ENCODE measurements at places on chromosomes 3 and 15.

DNA sequence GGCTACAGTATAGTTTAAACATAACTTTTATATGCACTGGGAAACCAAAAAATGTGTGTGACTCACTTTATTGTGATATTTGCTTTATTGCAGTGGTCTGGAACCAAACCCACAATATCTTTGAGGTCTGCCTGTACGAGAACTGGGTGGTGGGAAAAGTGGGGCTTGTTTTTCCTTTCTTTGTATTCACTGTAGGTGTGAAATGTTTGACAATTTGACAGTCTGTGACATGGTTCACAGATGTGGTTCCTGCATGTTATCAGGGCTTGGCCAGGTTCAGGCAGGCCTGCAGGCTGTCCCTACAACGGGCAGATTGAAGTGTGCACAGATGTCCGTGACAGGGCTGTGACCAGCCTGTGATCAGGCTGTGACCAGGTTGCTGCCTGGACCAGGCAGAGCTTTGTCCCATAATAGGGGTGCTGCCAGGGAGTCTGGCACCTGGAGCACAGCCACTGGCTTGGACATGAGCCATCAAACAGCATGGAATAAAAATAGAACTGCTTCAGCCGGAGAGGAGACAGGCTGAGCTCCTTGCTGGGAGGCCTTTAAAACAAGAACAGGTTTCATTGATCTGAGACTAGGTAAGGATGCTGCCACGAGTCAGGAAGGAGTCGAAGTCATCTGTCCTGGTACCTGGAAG is 61.0 kb downstream of the KLF13 start:
- DNase-seq: no peak

GRCh38 chr3:110910346-110910955 is 161.2 kb upstream of the NECTIN3 start:
- no peak for DNase-seq

DNA sequence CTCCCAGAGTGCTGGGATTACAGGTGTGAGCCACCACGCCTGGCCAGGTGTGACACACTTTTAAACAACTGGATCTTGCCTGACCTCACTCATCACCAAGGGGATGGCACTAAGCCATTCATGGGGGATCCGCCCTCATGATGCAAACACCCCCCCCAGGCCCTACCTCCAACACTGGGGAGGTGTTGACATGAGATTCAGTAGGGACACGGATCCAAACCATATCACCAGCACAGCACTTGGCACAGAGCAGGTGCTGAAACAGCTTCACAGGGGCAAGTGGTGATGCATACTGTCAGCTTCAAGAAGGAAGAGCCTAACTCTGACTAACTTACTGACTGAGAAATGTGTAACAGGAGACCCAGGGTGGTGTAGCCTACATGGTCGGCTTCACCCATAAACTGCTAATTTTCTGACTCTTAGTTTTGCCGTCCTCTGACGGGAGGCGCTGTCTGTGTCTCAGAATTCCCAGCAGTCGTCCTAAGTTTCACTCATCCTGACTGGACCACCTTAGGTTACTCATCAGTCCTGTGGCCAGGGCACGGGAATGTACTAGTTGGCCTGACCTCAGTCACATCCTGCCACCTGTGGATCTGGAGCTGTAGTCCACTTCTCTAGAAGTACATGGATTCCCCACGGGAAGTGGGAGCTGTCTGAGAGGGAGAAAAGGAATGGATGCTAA is 81.9 kb upstream of the PLXNA1 start:
- DNase-seq: no peak

GRCh38 chr3:38489766-38490165 is 6.4 kb upstream of the EXOG start:
- no peak for DNase-seq

DNA sequence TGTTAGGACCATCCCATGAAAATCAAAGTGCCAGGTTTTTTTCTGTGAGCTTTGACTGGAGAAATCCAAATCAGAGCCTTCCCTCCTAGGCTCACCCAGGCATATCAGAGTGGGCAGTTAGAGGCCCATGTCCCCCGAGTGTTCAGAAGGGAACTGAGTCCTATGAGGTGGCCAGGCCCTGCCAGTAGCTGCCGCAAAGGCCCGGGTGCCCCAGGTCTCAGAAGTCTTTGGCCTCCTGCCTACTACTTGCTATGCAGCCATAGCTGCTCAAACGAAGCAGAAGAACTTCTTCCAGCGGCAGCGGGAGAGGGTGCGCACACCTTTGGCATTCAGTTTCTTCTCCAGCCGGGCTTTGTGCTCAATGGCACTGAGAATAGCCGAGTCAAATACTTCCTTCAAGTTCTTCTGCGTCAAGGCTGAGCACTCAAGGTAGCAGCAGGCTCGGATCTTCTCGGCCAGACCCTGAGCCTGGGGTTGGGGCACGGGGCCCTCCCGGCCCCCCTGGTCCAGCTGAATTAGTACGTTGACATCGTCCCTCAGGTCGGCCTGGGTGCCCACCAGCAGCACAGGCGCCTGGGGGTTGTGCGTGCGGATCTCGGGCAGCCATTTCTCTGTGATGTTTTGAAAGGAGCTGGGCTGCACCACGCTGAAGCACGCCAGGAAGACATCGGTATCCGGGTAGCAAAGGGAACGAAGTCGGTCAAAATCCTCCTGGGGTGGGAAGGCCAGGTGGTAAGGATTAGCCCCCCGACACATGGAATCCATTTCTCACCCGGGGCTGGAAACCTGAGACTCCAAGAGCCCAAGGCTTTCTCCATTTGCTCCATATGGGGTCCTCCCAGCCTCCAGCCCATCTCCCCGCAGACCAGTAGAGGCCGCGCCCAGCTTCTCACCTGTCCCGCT is 992 bp downstream of the RHOV start:
- no peak for DNase-seq
